Daoy (cell line): ENCODE measurements at places on chromosomes 6 and 20. TPM values are rescaled to one million over a fixed set of nuclear protein-coding genes. Genes with fewer than 3 reads are reported as not detected.
A peak's percentile ranks its signal among the peaks of the same experiment; 100 is the strongest.

PPP1R3D gene
- total RNA-seq = 2.3 and 2.5 TPM in 2 replicates

LY6G6C gene
- total RNA-seq = not detected in 2 replicates

VSTM2L gene
- 6.9 and 10.0 TPM in 2 replicates for total RNA-seq

TAAR8 gene
- not detected in 2 replicates for total RNA-seq

SYCP2 gene
- total RNA-seq = 1.7 TPM in 1 of 2 replicates, not detected in the other

DNA sequence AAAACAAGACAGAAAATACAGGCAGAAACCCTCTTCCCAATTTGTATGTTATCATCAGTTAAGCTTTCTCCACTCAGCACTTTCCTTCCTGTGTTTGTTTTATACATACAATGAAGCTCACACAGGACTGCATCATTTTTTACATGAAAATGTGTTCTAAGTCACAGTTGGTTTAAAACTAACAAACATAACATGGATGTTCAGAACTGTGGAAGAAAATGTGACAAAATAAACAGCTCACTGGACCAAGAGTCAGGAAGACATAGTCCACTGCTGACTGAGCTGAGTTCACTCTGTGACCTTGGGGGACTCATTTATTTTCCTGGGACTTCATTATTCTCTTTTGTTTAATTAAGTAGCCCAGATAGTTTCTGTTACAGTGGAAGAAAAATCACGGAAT lies 331.5 kb downstream of the SYNE1 start:
- DNase-seq = no peak

DNA sequence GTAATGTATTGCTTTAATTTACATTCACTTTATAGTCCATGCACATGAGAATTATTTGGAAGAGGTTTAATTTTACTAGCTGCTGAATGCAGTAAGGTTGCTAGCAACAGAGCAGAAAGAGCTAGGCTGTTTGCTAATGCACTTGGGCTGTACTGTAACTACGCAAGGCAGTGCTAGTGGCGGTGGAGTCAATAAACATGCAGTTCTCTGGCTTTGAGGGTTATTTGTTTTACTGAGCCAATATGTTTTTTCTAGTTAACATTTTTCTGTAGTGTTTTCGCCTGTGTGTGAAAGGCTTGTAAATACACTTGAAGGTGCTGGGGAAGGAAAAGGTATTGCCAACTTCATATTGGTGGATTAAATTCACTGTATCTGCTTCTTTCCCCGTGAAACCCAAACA lies 112.8 kb downstream of the BTBD3 start:
- DNase-seq = no peak

GRCh38 chr6:93243231-93243778 lies 176.1 kb downstream of the EPHA7 start:
- no peak for DNase-seq

GRCh38 chr6:167347226-167347625 lies 22.3 kb downstream of the TTLL2 start:
- no peak for DNase-seq

- no peak for DNase-seq
Observed at GRCh38 chr20:63468421-63468820, 4.0 kb downstream of the KCNQ2 start.

DNA sequence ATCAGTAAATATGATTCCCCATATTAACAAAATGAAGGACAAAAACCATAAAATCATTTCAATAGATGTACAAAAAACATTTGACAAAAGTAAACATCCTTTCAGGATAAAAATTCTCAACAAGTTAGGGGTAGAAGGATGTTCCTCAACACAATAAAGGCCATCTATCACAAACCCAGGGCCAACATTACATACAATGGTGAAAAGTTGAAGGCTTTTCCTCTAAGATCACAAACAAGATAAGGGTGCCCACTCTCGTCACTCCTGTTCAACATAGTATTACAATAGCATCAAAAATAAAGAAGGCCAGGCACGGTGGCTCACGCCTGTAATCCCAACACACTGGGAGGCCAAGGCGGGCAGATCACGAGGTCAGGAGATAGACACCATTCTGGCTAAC lies 22.6 kb upstream of the ASF1A start:
- no peak for DNase-seq

DNA sequence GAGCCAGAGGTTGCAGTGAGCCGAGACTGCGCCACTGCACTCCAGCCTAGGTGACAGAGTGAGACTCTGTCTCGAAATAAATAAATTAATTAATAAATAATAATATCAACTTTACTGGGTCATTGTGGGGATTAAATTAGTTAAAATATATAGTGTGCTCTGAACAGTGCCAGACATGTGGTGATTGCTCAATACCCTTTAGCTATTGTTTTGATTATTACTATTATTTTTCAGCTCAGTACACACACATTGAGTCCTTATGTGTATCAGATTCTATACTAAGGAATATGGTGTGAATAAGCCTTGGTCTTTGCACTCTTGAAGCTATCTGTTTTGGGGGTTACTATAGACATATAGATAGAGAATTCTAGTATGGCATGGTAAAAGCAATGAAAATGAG lies 28.9 kb downstream of the TREML1 start:
- DNase-seq = no peak

GRCh38 chr20:42598581-42598980 lies 591.1 kb downstream of the PTPRT start:
- no peak for DNase-seq

- peak; percentile 87 for DNase-seq
Observed at GRCh38 chr20:62357187-62357667, 9.9 kb downstream of the LAMA5 start.

GRCh38 chr6:146481527-146481926 lies 62.1 kb upstream of the RAB32 start:
- no peak for DNase-seq

GRCh38 chr6:46440641-46441040 lies 50.6 kb downstream of the RCAN2 start:
- DNase-seq = no peak

DNA sequence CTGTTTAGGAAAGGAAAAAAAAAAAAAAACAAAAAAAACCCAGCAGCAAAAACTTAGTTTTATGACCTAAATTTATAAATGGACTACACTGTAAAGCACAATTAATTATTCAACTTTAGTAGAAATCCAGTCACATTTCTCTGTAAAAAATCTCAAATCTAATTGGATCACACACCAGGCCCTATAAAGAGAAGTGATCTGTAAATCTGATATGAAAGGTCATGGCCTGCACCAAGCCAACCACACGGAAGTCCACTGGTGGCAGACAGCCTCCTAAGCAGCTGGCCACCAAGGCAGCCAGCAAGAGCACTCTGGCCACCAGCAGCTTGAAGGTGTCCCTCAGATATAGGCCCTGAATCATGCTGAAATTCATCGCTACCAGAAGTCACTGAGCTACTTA lies 131.6 kb downstream of the HFE start:
- no peak for DNase-seq

- DNase-seq = no peak
Observed at GRCh38 chr20:58712806-58713731, 20.5 kb downstream of the NPEPL1 start.

DNA sequence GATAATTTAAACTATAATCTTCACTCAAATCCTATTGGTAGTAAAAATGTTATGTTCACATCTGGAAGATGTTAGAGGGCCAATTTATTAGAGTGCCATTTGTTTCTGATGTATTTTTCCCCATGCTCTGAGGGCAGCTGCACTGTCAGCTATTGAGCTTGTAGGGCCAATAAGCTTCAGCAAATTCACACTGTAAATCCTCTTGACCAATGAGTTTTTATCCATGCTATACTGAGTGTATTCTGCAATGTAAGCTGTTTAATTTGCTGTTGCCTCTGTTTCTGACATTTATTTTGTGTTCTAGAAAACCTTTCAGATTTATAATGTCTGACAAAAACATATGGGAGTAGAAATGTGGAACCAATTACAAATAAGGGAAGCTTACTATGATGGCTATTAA lies 62.6 kb downstream of the OGFRL1 start:
- no peak for DNase-seq

GRCh38 chr6:151180330-151181048 lies 59.3 kb upstream of the AKAP12 start:
- DNase-seq = no peak

- DNase-seq = peak; percentile 82
Observed at GRCh38 chr20:37270576-37271420, 9.2 kb upstream of the GHRH start.

DNA sequence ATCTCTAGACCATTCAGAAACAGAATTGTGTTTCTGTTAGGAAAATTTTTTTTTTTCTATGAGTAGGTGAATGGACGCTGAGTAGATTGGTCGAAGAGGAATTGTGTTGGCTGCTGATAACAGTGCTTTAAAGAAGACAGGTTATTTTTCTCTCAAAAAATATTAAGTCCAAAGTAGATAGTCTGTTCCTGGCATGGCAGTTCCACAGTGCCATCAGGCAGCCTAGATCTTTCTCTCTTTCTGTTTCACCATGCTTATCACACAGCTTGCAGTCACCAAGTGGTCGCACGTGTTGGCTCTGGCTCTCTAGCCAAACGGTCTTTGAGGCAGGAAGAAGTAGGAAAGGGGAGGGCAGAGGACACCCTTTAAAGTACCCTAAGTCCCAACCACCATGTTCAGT lies 22.4 kb upstream of the SERINC3 start:
- no peak for DNase-seq

- peak; percentile 86 for DNase-seq
Observed at GRCh38 chr6:20952699-20953474, 418.6 kb downstream of the CDKAL1 start.
